ENCODE measurements at places on chromosomes 12 and 14.

GRCh38 chr14:65993996-65994395 lies 492.2 kb upstream of the CCDC196 start:
- no peak for DNase-seq

GRCh38 chr14:76421662-76422061 lies 45.7 kb downstream of the ESRRB start:
- DNase-seq = no peak

DNA sequence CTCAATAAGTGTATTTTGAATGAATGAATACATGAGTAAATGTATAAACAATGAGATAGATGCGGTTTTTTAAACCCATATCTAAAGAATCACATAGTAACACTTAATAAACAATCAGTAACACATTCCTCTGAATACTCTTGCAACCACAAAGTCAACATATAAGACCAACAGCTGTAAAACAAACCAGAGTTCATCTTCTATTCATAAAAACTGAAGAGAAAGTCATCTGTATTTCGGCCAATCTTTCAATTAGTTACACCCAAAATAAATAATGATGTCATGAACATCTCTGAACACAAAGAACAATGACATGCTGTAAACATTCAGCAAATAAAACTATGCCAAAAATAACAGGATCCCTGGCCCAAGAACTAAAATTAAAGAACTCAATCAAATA lies 47.2 kb downstream of the ARMH4 start:
- no peak for DNase-seq

GRCh38 chr14:90575781-90576180 lies 179.0 kb downstream of the CALM1 start:
- DNase-seq = no peak

- DNase-seq = no peak
Observed at GRCh38 chr12:93991829-93992461, 156.4 kb upstream of the PLXNC1 start.

DNA sequence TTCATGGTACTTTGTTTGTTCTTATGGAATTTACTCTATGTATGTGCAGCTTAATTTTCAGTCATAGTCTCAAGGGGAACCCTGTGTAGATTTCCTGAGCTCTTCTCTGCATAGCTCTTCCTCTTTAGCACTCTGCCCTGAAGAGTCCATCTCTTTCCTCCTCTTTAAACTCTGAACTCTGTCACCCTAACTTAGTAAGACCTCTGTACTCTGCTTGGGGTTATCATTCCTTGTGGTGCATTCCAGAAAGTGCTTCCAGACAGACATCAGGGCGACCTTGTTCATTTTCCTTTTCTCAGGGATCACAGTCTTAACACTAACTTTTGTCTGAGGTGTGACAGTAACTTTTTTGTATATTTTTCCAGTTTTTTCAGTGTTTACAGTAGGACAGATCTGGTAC lies 179.3 kb downstream of the RAD51B start:
- DNase-seq = no peak

DNA sequence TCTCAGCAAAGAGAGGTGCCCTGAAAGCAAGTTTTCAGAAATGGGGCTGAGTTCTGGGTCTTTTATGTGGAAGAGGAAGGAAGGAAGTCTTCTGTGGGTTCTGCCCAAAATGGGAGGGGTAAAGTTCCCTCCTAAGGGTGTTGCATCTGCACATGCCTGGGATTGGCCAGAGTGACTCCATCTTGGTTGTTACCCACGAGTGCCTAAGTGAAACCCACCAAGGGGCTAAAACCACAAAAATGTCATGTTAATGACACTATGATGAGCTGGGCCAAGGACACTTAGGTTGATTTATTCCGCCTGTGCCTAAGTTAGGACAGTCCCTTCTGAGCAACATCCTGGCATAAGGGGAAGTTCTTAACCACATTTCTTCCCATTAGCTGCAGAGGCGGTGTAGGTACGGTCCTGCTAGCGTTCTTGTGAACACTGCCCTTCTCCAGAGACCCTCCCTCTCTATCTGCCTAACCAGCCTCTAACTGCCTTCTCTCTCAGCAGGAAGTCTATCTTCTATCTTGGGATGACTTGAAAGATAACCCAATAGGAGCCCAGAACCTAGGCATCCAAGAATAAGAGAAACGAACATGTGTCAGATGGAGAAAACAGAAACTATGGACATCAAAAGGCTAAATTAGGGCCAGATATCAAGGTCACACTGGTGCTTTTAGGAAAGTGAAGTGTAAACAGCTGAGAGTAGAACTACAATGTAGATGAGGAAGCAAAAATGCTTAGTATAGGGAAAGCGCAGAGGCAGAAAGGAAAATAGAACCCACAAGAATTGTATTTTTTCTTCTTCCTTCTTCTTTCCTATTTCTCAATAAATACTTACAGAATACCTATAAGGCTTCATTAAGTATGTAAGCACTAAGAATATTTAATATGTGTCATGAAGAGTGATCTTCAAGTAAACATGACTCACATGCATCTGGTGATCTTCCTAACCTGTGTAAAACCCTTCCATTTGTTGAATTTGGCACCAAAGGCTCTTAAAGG lies 104.2 kb upstream of the AMN1 start:
- peak; percentile 35 for DNase-seq

DNA sequence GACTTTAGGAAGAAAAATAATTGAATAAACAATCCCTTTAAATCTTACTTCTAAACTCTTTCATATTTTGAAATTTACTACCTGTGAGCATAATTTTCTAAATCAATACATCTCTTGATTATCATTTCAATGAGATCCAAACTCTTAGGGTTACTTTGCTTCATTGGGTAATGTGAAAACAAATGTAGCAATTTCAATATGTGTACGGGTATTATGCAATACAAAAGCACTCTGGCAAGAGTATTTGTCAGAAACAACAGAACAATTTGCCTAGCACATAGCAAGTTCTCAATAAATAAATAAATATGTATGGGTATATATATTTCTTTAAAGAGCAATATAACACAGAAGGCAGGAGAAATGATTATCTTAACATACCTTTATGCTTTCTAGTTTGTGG lies 77.1 kb downstream of the PLEKHG7 start:
- no peak for DNase-seq

DNA sequence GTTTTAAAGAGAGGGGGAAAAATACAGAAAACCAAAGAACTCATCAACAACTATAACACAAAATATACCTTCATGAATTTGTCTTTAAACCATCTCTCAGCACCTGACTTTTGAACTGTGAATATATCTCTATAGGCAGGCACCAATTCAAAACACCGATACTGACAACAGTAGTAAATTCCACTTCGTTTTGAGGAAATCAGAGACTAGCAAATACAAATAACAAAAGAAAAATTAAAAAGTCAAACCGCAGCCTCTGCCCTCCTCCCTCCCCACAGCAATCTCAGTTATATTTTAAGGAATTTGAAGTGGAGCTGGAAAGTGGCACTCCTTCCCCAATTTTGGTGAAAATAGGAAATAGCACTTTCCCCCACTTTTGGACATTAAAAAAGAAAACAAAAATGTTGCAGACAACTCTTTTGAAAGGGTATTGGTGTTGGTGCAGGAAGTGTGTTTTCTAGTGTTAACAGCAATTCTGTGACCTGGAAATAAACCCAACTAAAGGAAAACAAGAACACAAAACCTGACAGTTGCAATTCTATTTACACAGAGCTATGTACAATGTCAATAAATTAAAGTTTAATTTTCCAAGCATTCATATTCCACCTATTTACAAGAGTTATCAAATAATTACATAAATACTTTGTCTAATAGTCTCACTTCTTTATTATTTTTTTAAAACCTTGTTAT lies 13.5 kb downstream of the TBX3 start:
- DNase-seq = no peak

DNA sequence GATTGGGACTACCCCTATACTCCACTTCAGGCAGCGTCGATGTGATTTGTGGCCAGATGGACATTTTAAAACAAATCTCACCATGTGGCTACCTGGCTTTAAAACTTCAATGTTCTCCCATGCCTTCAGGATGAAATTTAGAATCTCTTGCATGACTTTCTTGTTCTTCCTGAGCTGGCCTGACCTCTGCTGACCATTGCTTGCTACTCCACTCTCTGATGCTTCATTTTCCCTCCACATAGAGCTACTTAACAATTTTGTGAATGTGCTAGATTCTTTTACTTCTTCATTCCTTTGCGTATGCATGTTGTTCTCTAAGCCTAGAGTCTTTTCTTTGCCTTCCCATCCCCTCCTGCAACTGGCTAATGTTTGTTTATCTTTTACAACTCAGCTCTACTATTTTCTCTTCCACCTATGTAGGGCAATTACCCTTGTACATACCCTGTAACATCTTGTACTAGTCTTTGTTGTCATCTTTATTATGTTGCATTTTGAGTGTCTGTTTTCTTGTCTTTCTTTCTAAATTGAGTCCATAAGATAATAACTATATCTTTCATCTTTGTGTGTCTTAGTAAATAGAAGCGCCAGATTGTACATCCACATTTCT lies 41.2 kb downstream of the YLPM1 start:
- no peak for DNase-seq

GRCh38 chr14:97336816-97337215 lies 539.6 kb downstream of the VRK1 start:
- no peak for DNase-seq

- no peak for DNase-seq
Observed at GRCh38 chr14:98501335-98501734, 770.7 kb downstream of the BCL11B start.

DNA sequence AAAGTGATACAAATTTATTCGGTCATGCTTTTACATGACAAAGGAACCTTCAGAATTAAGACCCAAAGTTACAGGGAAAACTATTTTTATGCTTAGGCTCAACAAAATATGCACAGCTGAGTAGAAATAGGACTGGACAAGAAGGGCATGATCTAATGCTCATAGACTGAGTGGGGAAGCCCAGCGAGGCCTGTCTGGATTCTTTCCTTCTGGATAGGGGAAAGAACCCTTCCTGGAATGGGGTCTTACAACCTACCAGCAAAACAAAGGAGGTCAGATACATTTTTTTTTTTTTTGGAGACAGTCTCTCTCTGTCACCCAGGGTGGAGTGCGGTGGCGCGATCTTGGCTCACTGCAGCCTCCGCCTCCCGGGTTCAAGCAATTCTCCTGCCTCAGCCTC lies 2.2 kb upstream of the DDX55 start:
- DNase-seq = no peak

DNA sequence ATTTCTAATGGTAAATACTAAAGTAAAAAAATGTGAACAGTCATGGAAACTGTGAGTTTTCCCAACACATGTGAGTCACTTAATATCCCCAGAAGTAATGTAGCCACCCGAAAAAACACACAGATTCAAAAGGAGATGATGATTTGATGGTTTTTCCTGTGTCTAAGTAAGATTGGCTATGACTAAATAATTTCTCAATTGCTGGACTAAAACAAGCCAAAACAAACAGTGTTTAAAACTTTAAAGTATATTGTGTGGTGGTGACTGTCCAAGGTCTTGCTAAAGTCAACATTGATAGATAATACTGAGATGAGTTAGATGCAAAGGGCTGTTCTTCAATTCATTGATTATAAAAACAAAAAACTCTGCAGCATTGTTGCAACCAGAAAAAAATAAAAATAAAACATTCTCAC lies 89.6 kb upstream of the SOX5 start:
- DNase-seq = no peak

DNA sequence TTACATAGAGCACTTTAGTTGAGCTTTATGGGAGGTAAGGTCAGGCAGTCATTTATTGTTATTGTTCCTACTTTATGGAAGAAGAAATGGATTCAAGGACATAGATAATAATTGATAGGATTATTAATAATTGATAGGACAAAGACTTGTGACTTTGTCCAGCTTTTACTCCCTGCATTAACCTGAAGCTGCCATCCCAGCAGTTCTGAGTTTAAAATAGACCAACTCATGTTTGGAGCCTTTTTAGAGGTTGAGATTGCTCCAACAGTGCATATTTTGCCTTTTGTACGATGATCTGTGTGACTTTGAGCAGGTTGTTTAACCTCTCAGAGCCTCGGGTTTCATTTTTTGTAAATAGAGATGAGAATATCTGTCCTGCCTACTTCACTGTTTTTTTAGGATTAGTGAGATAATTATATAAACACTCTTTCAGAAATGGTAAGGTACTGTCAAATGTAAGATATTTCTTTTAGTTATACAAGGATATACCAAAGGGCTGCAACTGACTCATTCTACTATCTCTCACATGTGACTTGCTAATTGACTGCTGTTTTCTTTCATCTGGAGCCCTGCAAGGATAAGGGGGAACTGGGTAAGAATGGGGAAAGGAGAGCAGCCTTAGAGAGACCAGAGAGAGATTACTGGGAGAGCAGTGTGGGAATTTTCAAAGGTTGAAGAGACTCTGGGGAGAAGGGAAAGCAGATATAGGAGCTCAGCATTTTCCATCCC lies 15.3 kb downstream of the WDR20 start:
- DNase-seq = no peak

- peak; percentile 24 for DNase-seq
Observed at GRCh38 chr12:42326541-42327226, 717 bp downstream of the PPHLN1 start.

- DNase-seq = no peak
Observed at GRCh38 chr12:132056320-132056719, 87.8 kb downstream of the DDX51 start.

- DNase-seq = peak; percentile 28
Observed at GRCh38 chr14:99393059-99393655, 87.5 kb downstream of the SETD3 start.

DNA sequence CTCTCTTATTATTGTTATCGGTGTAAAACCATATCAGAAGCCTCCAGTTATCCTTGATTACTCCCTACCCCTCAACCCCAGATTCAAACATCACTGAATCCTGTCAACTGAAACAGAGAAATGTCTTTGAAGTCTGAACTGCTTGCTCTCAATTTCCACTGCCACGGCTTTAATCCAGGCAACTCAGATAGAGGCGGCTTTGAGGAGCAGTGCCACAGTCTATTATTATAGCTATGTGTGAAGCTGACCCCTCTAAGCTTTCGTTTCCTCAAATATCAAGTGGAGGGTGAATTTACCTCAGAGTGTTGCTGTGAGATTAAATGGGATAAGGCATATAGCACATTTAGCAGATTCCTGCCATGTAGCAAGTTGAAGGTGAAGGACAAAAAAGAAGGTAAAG lies 49.0 kb upstream of the PDE3A start:
- DNase-seq = no peak

GRCh38 chr12:75560167-75560566 lies 48.8 kb upstream of the KRR1 start:
- DNase-seq = no peak

GRCh38 chr12:92539976-92540781 lies 162.6 kb upstream of the PLEKHG7 start:
- DNase-seq = peak; percentile 58

DNA sequence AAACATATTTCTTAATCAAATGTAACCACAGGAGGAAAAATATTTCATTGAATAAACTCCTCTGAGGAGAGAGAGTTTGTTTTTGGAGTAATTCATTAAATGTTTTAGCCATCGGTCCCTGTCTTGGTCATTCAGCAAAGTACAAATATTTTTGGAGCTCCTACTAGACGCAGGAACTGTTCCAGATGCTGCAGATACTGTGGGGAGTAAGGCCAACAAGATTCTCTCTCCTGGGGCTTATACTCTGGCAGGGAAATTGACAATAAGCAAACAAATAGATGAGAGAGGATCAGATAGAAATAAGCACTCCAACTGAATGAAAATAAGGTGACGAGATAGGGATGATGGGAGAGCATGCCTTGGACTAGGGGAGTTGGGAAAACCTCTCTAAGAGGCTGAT lies 264.1 kb downstream of the TTC8 start:
- DNase-seq = no peak

GRCh38 chr14:101654051-101654450 lies 92.8 kb downstream of the DIO3 start:
- DNase-seq = no peak

- no peak for DNase-seq
Observed at GRCh38 chr14:104514156-104514848, 65.3 kb upstream of the C14orf180 start.
